NCI-H226 (cell line): ENCODE measurements at places on chromosomes 3 and 15.

DNA sequence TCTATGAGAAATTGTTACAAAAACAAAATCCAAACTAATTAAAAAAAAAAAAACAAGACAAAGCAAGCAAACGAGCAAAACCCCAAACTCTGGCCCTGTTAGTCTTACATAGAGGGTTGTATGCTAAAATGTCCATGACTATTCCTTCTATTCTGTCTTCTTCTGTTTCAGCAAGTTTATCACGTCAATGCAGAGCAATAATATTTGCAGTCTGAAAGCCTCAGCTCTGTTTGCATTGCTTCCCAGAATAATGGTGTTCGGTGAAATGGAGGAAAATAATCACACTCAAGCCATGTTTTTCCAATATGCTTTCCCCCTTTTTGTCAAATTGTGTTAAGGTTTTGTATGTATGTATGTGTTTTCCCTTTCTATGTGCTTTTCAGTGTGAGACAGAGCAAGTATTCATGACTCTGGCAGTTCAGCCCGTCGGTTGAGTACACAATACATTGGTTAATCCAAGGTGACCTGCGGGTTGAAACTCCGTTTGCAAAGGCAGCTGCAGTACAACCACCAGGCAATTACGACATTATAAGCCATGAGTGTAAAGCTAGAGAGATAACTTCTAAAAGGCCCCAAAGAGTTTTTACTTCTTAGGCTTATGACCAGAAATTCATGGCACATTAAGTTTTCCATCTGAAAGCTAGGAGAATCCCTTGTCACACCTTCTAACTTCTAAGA, 34.9 kb upstream of the MAGI1 start:
- no peak for DNase-seq

- no peak for DNase-seq
These were observed 45.3 kb downstream of the ADAMTS9 start for GRCh38 chr3:64642327-64643151.

DNA sequence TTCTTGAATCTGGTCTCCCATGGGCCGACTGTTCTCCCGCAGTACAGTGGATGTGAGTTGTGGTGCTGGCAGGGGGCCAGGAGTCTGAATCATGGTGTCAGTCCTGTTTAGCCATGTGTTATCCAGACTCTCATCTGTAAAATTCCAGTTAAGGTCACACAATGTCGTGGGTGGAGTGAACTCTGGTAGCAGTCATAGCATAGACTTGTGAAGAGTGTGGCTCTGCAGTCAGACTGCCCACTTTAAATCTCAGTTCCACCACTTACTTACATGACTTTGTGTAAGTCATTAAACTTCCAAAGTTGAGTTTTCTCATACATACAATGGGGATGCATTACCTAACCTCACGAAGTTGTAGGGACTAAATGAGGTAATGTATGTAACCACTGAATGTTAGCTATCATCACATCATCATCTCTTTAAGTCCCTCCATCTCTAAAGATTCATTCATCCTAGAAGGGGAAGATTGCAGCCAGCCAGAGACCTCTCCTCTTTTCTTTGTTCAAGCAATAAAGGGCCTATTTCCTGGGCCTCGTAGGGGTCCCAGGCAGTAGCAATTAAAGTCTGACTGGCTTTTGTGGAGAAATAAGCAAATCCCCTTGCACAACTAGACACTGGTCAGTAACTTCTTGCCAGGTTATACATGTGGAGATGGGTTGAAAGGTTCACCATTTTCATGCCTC, 93.9 kb downstream of the PCCB start:
- DNase-seq = peak; percentile 55

DNA sequence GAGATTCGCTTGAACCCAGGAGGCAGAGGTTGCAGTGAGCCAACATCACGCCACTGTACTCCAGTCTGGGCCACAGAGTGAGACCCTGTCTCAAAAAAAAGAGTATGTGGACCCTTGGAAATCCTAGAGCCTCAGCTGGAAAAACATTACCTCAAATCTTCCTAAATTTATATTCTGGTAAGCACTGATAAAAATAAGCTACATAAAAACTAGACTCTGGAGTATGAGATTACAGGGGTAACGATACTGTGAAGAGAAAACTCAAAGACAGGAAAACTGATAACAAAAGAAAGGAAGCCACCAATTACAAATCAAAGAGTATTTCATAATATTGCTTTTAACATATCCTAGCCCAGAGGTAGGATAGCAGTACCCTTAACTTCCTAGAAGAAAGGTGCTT, 30.3 kb downstream of the SETD2 start:
- no peak for DNase-seq

GRCh38 chr3:148697306-148698189, at the start of gene AGTR1:
Gene AGTR1 (plus strand): TSS chr3:148697903. CDS start chr3:148741036, 43,133 bp downstream.
- no peak for DNase-seq

GRCh38 chr3:39671600-39671999, 137.8 kb upstream of the MYRIP start:
- peak; percentile 11 for DNase-seq

DNA sequence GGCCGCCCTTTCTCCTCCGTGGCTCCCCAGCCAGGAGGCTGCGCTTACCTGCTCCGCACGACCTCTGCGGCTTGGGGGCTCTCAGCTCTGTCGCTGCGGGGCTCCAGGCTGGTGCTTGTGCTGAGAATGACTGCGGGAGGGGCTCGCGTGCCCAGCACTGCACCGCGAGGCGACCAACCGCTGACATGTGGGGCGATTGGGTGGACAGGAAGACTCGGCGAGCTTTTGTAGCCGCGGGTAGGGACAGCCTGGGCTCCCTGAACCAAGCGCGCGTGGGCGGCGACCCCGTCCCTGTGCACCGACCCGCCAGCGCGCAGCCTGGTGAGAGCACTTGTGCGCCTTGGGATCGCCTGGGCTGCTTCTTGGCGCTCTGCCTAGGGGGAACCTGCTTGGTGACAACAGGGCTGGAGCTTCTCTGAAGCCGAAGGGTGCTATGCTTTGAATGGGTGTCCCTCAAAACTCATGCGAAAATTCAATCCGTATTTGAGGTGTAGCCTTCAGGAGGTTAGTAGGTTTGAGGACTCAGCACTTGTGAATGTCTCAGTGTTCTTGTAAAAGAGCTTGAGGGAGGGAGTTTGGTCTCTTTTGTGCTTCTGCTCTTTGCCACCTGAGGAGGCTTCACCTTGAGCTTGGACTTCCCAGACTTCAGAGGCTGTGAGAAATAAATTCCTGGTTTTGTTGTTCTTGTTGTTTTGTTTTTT, 50.4 kb downstream of the IL12A start:
- no peak for DNase-seq

GRCh38 chr15:44656298-44656697, 7.2 kb downstream of the SPG11 start:
- DNase-seq = no peak
